Stimulated activated CD8-positive, alpha-beta memory T cell treated with anti-CD3 and anti-CD28 coated beads, Interleukin-15, amount 100 ng/mL, for 48 hours (primary cell): ENCODE measurements at places on chromosomes 7 and 10.

DNA sequence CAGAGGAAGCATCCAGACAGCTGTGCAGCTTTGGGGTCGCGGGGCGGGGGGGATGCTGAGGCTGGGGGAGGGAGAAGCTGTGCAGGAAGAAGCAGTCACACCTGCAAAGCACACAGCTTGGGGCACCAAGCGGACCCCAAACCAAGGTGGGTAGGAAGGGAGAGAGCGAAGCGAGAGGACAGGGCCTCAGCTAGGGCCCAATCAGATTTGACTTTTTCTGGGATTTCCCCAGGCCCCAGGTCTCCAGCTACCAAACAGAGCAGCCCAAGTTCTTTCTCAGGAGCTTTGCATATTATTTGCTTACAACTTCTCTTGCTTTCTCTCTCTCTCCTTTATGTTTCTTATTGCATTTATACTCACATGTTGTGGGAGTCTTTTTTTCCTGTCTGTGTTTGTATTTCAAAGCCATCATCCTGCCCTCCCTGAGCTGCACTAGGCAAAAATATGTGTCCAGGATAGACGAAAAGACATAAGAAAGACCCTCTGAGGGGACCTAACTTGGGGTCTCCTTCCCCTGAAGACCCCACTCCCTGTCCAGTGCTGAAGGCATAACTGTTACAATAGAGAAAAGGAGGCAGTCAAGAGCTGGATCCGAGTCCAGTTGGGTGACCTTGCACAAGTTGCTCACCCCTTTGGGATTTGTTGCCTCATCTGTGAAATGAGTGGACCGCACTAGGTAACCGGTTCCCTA, 50.6 kb upstream of the SMNDC1 start:
- DNase-seq = no peak

GRCh38 chr10:58570307-58570723, 57.6 kb downstream of the BICC1 start:
- no peak for DNase-seq

DNA sequence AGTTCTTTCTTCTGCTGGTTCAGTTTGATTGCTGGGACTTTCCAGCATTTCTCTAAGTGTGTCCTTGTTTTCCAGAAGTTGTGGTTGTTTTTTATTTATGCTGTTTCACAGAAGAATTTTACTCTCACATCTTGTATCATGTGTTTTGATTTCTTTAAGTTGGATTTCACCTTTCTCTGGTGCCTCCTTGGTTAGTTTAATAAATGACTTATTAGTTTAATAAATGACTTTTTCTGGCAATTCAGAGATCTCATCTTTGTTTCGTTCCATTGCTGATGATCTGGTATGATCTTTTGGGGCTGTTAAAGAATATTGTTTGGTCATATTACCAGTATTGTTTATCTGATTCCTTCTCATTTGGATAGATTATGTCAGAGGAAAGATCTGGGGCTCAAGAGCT, 59.8 kb upstream of the CYP2C9 start:
- no peak for DNase-seq

DNA sequence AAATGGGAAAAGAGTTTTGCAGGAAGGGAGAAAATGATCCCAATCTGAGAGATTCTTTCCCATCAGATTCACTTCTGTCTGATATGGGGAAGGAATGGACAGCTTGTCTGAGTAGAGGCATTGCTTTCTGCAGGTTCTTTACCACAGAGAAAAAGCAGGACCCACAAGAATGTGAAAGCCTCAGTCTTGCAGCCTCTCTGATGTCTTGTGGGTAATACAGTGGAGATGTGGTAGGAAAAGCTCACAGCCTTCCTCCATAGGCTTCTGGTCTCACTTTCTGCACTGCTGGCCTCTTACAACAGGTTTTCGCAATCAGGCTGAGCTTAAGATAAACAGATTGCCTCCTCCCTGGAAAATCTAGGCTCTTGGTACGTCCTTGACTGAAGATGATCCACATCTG, 551 bp downstream of the IFIT1 start:
- DNase-seq = no peak

DNA sequence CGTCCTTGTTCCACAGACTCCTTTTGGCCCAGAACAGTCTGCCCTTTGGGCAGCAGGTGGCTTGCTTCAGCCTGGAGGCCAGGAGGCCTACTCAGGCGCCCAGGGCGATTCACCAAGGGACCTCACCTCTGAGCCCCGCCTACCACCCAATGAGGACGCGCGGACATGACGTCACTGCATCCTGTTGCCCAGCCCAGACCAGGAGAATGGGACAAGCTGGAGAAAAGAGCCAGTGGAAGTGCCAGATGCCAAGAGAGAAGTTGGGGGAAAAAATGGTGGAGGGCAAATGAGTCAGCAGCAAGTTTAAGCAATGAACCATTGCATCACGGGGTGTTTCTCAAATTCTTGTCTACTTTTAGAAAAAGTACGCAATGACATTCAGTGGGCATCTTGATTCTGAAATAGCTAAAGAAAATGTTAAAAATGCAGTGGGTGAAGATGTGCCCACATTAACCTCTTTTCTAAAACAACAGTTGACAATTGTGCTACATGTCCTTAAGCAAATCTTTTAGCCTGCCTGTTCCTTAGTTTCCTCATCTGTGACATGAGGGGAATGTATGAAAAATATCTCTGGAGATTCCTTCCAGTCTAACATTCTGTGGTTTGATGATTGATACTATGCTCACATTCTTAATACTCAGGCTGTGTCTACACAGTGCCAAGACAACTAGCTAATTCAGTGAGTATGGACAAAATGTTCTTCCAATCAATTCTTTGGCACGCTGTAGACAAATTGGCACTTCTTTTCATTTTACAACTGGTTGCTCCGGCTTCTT, 23.9 kb upstream of the LEP start:
- DNase-seq = no peak

GRCh38 chr10:44293306-44293778, 91.6 kb downstream of the CXCL12 start:
- no peak for DNase-seq

GRCh38 chr7:78301407-78301806, 502.8 kb downstream of the PHTF2 start:
- no peak for DNase-seq

DNA sequence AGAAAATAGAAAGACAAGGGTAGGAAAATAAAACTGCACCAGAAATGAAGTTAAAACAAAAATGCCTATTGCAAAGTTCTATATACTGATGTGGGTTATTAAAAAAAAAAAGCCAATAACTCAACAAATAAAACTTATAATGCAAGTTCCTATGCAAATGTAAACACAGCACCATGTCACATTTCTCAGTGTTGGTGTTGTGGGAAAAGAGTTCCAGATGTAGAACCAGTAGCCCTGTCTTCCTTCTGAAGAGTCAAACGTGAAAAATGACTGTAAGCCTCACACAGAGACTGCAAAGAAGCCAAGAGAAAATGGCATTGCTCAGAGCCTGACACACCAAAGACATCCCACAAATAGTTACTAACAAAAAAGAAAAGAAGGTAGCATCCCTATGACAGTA, 10.1 kb downstream of the PON2 start:
- DNase-seq = no peak

GRCh38 chr10:118286051-118286838, 55.9 kb downstream of the FAM204A start:
- no peak for DNase-seq

DNA sequence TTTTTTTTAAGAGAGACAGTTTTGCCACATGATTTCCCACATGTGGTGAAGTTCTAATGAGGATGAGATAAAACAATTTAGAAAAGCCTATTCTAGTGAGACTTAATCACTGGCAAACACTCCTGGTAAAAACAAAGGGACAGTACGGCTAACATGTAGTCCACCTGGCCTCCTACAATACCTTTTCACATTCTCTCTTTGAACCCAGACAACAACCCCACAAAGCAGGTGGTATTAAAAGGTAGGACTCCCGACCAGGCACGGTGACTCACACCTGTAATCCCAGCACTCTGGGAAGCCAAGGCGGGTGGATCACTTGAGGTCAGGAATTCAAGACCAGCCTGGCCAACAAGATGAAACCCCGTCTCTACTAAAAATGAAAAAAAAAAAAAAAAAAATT, 12.4 kb downstream of the PARD3 start:
- DNase-seq = no peak
